CD4-positive, alpha-beta T cell treated with Interleukin-6 for 4 hours (primary cell): ENCODE measurements at places on chromosomes 6 and 20.

- no peak for DNase-seq
These were observed 38.4 kb downstream of the CDC5L start for GRCh38 chr6:44425951-44426350.

- DNase-seq = peak; percentile 35
These were observed 36.9 kb downstream of the ARHGAP18 start for GRCh38 chr6:129672881-129673631.

- DNase-seq = no peak
These were observed 180.8 kb upstream of the PLN start for GRCh38 chr6:118367314-118367713.

GRCh38 chr20:6355754-6356451 is 233.1 kb upstream of the FERMT1 start:
- no peak for DNase-seq

DNA sequence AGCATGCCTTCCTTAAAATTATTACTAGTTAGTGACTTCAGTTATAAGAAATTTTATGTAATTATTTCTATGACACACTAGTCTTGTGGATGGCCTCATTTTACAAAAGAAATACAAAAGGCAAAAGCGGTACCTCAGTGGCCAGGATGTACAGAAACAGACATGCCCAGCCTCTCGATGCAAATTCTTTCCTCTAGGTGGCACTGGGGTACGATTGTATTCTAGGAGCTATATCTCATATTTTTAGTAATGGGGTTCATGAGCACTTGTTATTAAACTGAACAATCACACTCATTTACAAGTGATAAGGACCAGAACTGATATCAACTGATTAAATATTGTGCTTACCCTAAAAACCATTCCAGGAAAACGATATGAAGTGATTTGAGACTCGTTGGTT is 59.8 kb downstream of the SOD2 start:
- no peak for DNase-seq

GRCh38 chr6:170164271-170164900 is 126.5 kb downstream of the DLL1 start:
- DNase-seq = no peak

DNA sequence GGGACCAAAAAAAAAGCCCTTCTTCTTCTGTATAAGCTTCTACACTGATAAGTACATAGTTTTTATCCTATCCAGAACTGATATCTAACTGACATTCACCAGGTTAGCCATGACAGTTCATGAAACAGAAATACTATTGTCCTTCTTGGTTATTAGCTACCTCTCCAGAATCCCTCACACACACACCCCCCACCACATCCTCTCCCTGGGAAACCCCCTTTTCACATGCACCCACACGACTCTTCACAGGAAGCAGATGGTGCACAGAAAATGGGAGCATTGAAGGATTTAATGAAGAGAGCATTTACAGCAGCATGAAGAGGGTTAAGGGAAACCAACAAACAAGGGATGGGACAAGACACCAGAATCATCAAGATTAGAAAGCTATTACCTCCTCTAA is 88.9 kb downstream of the FHL5 start:
- no peak for DNase-seq

DNA sequence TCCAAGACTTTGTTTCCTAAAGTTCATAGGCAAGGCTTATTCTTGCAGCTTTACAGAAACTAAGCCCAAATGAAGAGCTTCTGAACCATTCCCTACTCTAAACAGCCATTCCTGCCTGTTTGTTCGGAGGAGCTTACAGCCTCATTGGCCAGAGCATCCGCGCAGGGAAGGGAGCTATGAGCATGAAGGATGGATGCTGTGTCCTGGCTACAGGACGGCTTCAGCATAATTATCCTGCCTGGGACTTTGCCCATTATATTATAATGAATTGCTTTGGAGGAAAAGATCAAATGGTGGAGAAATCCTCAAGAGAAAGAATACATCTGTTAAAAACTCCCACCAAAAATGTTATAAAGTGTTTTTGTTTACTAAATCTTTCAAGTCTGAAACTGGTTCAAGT is 378.2 kb upstream of the BTBD3 start:
- no peak for DNase-seq

DNA sequence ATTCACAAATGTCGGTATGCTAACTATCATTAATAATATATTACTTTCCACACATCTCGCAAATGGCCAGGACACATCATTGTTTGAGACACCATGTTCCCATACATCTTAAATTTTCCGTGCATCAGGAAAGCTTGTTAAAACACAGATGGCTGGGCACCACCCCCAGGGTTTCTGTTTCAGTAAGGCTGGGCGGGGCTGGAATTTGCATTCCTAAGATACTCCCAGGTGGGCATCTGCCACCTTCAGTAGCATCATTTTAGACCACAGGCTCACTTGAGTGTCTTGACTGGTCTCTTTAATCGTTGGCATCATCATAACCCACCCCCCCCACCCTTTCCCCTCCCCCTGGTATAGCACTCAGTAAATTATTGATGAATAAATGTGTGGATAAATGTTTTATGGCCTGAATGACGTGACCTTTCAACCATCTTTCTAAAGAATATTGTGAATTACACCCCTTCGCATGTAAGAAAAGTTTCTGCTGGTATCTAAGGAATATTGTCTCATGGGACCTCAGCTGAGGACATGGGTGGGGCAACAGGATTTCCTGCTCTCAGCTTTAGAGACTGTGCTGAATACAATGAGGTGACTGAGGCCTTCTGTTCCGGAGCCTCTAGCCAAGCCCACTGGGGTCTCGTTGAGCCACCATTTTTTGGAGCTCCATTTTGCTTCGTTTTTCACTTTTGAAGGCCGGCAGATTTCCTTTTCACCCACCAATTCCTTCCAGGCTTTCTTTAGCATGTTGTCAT is 124.1 kb upstream of the NEDD9 start:
- DNase-seq = peak; percentile 12

- no peak for DNase-seq
These were observed 716.2 kb downstream of the EYS start for GRCh38 chr6:64990652-64991304.
